ENCODE measurements at places on chromosomes 6 and 20.

DNA sequence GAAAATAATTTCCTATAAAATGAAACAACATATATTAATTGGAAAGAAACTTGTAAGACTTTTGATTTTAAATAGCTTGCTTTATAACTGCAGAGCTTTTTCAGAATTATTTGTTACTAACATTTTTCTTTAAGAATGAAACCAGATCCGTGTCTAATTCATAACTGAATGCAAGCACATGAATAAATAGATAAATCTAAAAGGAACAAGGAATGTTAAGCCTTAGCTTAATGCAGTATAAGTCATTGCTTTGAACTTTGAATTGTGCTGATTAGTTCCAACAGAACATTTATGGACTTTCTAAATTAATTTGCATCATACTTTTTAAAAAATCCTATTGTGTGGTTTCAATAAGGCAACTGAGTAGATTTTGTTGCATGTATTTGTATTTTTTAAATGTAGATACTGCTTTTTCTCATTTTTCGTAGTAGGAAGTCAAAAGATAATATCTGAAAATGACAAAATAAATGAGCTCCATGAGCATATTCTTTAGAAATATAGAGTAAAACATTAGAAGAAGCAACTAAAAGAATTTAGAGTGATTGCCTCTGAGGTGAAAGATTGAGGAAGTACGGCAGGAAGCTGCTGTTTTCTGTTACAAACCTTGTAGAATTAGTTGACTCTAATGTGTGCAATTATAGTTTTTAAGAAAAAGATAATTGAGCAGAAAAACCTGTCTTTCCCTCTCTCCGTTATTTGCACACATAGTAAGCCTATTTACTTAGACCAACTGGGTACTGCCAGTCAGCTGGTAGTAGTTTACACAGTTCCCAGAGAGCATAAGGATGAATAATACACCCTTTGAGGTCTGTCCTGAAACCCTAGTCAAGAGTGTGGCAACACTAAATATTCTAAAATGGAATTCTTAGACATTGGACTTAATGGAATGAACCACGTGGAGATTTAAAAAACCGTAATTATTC lies 32.6 kb upstream of the SLC35D3 start:
- peak; percentile 47 for DNase-seq

- no peak for DNase-seq
These were observed 38.2 kb upstream of the SLC2A12 start for GRCh38 chr6:134090591-134090990.

DNA sequence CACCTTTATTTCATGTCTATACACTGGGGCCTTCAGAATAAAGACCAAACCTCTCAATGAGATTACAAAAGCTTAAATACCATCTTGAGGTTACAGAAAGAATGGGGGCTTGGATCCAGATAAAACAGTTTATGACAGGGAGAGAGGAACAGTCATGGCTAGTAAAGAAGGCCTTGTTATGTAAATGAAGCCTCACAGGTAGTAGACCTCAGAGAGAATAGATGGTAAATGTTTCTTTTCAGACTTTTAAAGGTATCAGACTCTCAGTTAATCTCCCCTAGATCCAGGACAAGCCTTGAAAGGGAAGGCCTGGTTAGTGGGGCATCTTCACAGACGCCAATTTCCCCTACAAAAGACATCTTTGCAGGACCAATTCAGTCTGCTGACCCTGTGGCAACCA lies 1325.6 kb downstream of the HACE1 start:
- no peak for DNase-seq

DNA sequence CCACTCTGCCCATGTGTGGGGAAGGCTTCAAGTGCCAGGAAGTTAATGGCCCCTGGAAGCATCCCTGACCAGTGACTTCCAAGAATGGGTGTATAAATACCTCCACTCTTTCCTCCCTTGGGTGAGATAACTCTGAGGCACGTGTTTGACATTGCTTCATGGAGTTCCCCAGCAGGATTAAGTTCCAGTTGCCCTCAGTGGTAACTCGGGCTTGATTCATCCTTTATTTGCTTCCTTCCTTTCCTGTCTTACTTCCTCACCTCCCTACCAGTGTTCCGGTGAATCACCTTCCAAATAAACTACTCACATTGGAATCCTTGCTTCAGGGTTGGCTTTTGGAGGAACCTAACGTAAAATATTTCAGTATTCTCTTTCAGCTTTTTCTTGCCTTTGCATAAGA lies 84.6 kb upstream of the JAG1 start:
- no peak for DNase-seq

- no peak for DNase-seq
These were observed 214.2 kb downstream of the SYNDIG1 start for GRCh38 chr20:24683676-24684075.

- DNase-seq = no peak
These were observed at the start of gene LY86 for GRCh38 chr6:6588064-6588923. TSS of gene LY86 (plus strand) at chr6:6588720. CDS start at chr6:6588735, 15 bp downstream.

GRCh38 chr6:23823421-23823820 lies 302.6 kb upstream of the NRSN1 start:
- DNase-seq = no peak

DNA sequence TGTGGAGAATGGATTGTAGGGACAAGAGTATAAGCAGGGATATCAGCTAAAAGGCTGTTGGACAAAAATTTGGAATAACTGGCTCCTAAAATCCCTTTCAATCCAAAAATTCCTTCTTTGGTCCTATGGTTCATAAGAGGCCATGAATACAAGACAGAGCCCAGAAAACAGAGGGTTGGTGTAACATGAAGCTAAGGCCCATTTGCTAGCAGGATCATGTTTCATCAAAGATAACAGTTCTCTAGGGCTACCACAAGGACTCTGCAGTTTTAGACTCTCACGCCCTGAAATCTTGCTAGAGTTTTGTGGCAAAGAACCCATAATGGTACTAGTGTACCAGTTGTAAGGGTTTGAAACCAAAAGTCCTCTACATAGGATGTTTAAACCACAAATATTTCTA lies 327.8 kb upstream of the TBX18 start:
- DNase-seq = no peak

- peak; percentile 51 for DNase-seq
These were observed 598 bp upstream of the SOX4 start for GRCh38 chr6:21592953-21593352.
